ENCODE measurements at places on chromosomes 3 and 15.

DNA sequence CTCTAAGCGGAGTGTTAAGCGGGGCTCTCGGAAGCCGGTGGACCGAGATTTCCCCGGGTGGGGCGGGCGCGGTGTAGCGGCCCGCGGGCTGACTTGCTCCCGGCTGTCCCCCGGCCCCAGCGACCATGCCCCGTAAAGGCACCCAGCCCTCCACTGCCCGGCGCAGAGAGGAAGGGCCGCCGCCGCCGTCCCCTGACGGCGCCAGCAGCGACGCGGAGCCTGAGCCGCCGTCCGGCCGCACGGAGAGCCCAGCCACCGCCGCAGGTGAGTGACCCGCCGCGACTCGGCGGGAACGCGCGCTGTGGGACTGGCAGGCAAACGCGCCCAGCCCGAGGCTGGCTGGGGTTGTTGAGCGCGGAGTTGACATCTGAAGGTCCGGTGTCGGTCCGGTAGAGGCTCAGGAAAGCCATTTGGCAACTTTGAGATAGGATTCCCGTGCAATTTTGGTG is 1.3 kb downstream of the SMC4 start:
- DNase-seq = peak; percentile 65

DNA sequence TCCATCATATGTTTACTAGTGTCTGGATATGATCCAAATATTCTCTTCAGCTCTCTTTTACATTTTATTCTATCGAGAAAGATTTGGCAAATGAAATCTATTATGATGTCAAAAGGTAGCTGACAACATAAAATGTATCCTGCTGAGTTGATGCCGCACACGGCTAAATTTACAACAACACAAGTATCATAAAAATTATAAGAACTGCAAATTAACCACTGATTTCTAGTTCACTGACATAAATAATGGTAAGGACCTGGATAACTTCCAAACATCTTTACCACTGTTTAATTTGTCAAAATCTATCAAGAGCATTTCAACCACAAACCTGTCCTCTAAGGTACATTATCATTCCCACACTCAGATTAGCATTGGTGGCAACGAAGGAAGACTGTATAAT is 244.5 kb downstream of the FOXP1 start:
- DNase-seq = no peak

DNA sequence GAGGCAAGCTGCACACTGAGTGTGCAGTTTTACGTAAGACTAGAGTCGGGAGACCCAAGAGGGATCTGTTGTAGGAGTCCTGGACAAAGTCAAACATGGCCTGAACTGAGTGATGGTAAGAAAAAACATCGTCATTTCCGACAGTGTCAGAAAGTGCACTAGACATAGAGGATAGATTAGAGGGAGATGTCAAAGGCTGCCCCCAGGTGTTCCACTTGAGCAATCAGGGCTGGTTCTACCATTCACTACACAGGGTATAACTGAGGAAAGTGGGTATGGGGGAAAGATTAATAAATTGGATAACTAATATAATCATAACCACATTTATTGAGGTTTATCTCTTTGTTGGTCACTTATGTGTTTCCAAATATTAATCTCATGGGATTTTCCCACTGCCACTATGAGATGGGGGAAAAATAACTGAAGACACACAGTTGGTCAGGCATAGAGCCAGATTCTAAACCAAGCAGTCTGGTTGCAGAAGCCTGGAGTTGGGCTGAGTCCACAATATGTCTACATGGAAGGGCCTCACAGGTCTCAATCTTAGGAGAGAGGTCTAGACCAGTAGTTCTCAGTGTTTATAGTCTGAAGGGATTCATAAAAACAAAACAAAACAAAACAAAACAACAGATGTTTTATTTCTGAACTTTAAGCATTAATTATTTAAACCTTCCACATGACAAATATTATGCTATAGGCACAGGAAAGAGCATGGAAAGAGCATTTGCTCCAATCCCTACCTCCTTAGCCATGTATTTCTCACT is 766.5 kb downstream of the NTRK3 start:
- DNase-seq = no peak

DNA sequence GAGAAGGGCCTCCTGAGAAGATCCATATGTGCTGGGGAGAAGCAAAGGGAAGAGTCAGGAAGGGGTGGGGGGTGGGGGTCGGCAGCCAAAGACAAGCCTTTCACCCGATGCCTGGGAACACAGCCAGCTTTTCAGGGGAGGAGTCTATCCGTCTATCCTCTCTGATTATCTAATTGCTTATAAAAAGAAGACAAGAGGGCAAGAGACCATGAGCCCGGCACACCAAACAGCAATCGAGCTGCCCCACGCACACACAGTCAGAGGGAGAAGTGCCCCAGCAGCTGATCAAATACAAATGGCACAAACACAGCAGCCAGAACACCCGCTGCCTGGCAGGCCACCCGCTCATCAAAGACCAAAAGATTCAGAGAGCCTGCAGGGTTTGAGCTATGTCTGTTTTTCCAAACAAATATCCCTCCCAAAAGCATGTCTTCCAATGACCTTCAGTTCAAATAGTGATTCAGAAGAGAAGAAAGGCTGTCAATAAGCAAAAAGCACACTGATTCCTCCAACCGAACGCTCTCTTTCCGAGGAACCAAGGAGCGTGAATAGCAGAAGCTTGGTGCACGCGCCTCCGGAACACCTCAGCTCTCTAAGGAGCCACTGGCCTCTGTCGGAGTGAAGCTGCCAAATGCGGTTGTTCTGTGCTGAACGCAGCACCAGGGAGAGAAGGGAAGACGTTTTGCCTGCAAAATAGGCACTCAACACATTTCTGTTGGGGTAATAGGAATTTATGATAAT is 419.2 kb downstream of the OCA2 start:
- peak; percentile 81 for DNase-seq

DNA sequence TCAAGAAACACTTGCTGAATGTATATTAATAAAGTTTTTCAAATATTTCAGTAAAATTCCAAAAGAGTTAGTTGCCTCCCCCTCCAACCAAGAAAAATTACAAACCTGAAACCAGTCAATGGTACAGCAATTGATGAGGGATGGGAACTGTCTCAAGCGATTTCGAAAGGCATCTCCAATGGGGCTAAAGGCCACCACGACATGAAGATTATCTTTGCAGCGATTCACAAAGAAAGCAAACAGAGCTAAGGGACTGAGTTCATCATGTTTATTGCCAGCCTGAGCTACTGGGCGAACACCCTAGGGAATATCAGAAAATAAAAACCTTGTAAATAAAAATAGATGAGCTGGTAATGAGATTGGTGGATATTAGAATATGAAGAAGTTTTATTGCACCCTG is 99.3 kb upstream of the ASB14 start:
- DNase-seq = no peak

GRCh38 chr3:69297501-69297900 is 88.4 kb downstream of the FRMD4B start:
- DNase-seq = no peak

DNA sequence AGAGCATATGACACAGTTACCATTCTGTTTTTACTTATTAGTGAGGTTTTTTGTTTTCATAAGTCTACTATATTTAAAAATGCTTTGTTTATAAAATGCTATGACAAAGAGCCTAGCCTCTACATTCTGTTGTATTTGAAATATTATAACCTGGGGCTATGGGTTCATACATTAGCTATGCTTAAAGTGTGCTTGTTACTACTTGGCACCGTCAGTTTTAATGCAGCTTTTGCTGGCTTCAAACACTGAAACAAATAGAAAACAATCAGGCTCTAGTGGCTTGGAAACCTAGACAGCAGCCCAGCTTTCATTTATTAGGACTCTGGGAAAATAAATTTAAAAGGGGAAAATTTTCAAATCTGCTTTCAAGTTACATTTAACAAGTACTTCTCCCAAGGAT is 635.9 kb downstream of the CADM2 start:
- DNase-seq = peak; percentile 16

GRCh38 chr15:96720656-96721055 is 390.2 kb downstream of the NR2F2 start:
- DNase-seq = no peak

- DNase-seq = peak; percentile 87
These were observed 43.1 kb upstream of the TOPAZ1 start for GRCh38 chr3:44198284-44199269.

GRCh38 chr3:127951276-127951675 is 36.2 kb downstream of the KBTBD12 start:
- DNase-seq = peak; percentile 59

GRCh38 chr3:127482216-127483004 is 108.1 kb downstream of the TPRA1 start:
- DNase-seq = peak; percentile 61

GRCh38 chr15:58241872-58242271 is 103.7 kb downstream of the AQP9 start:
- no peak for DNase-seq

DNA sequence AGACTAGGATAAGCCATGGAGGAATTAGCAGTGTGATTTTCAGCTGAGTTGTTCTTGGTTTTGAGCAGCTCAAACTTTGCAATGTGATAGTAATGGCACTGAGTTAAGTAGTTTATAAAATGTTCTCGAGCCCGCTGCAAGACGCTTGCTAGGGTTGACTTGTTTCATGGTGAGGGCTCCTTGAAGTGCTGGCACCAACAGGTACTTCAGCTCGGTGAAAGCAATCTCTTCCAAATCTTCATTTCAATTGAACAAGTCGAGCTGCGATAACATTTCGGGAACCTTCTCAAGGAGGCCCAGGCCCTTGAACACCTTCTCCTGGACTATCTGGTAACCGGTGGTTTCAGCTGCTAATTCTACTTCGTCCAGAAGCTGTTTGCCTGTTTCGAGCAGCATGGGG is 50.8 kb upstream of the DYNC1LI1 start:
- no peak for DNase-seq

DNA sequence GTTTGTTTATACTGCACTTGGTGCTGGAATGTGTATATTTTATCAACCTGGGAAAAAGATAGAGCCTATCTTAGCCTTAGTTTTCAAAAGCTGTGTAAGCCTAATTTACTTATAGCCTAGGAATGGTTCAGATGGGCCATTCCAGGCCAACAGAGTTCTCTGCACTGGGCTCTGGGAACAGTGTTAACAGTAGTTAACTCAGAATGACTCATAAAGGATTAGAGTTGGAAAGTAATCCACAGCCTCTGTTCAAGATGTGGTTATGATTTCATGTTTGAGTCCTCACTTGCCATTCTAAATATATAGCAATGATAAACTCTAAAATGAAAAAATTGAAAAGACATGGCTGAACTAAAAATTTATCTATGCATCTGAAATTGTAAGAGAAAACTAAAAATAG is 22.6 kb upstream of the PEX5L start:
- peak; percentile 11 for DNase-seq

- no peak for DNase-seq
These were observed 1.3 kb downstream of the PXK start for GRCh38 chr3:58334013-58334321.

- no peak for DNase-seq
These were observed 160.9 kb downstream of the PLCL2 start for GRCh38 chr3:17045705-17046104.

GRCh38 chr3:173938159-173938558 is 540.6 kb downstream of the NLGN1 start:
- DNase-seq = peak; percentile 83

DNA sequence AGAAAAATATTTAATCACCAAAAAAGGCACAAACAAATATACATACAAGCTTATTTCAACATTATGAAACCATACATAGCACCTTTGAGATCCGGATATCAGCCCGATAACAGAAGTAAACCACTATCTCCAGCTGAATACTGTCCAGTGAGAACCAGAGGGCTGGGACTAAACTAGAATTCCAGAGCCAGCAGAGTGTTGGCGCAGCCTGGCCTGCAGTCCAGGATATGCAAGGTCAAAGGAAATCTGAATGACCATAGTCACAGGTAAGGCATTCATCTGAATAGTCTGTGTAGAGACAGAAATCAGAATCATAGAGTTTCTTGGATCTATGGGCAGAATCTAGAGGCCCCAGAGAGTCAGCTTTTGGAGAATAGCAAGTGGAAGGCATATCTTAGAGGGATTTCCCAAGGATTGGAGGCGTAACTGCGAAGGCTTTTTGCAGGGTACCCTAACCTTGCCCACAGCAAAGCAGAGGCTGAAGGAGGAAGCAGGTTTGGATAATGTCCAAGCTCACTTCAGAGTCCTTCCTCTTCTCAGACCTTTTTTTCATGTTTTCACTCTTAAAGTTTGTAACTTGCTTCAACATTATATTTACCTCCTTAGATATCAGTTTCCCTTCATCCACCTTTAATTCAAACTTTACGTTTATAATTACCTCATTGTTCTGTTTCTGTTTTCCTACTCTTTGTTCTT is 32.5 kb upstream of the TP63 start:
- DNase-seq = no peak

GRCh38 chr3:57556459-57557084 is 498 bp downstream of the PDE12 start:
- no peak for DNase-seq

Data from astrocyte of the hippocampus (primary cell).